ENCODE measurements at places on chromosomes 1 and 21.

DNA sequence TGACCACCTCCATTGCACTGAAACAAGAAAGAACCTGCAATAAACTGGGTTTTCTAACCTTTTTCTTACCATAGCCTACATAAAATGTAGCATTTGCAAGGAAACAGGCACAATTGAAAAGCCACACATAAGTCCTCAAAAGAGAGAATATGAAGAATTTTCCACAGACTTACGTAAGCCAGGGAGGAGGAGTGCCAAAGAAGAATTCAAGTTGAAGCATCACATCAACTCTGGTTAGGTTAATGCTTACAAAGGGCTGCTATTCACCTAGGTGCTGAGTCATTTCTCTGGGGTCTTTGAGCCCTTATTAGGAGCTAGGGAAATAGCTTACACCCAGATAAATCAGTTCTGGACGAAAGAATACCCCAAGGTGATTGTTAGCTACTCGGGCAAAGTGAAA, 9.6 kb downstream of the OSCP1 start:
- H3K27me3 ChIP-seq = peaks cover 4% of the 10 kb centered on the region
- no peaks in the 10 kb centered on the region for H3K36me3 ChIP-seq
- H3K4me1 ChIP-seq = no peaks in the 10 kb centered on the region
- no peak overlapping the region for H3K4me3 ChIP-seq
- no peak for DNase-seq

- H3K4me3 ChIP-seq = no peak overlapping the region
- H3K27ac ChIP-seq = no peak overlapping the region
- no peaks in the 10 kb centered on the region for H3K4me1 ChIP-seq
- peaks cover 2% of the 10 kb centered on the region for H3K27me3 ChIP-seq
These were observed 33.2 kb upstream of the RGS2 start for GRCh38 chr1:192775631-192776030.

DNA sequence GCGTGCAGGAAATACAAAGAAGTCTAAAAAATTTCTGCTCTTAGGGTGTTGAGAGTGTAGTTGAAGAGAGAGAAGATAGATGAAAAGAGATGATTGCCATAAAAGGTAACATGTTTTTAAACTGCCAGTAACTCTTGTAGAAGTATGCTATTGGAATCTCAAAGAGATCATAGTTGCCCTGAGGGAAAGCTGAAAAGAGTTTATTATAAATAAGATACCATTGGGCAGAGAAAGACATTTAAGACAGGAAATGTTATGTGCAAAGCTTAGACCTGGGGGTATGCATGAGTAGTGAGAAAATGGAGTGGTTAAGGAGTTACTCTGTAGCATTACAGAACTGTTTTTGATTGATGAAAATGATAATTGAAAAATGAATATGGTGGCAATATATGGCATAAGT, 17.6 kb downstream of the GABPA start:
- H3K27ac ChIP-seq = no peak overlapping the region
- no peaks in the 10 kb centered on the region for H3K27me3 ChIP-seq
- no peak overlapping the region for H3K4me3 ChIP-seq
- peaks cover 51% of the 10 kb centered on the region for H3K36me3 ChIP-seq
- no peak for DNase-seq

DNA sequence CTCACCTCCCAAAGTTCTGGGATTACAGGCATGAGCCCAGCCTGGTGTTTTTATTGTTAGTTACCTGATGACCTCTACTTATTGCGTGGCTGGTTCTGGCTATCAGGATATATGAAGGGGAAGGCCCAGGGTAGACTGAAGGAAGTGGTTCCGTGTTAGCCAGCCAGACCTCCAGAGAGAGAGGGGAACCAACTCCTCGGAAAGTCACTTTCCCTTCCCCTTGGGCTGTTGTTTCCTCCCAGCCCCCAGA, 2.5 kb upstream of the RCSD1 start:
- DNase-seq = no peak
- peaks cover 52% of the 10 kb centered on the region for H3K4me1 ChIP-seq
- H3K4me3 ChIP-seq = peak overlapping the region; percentile 89
- peak overlapping the region; percentile 93 for H3K27ac ChIP-seq
- H3K27me3 ChIP-seq = no peaks in the 10 kb centered on the region

GRCh38 chr1:114627107-114627506, 42.7 kb downstream of the DENND2C start:
- no peak overlapping the region for H3K4me3 ChIP-seq
- peaks cover 6% of the 10 kb centered on the region for H3K27me3 ChIP-seq
- H3K36me3 ChIP-seq = no peaks in the 10 kb centered on the region
- H3K4me1 ChIP-seq = no peaks in the 10 kb centered on the region
- no peak overlapping the region for H3K27ac ChIP-seq

- H3K27me3 ChIP-seq = no peaks in the 10 kb centered on the region
- no peaks in the 10 kb centered on the region for H3K4me1 ChIP-seq
- DNase-seq = no peak
- H3K36me3 ChIP-seq = no peaks in the 10 kb centered on the region
- H3K27ac ChIP-seq = no peak overlapping the region
These were observed 65.6 kb downstream of the PCBP3 start for GRCh38 chr21:45709173-45709572.
